ENCODE measurements at places on chromosomes 7 and 10.
A peak's percentile ranks its signal among the peaks of the same experiment; 100 is the strongest.

- DNase-seq = no peak
Observed at GRCh38 chr10:32937911-32938424, 20.1 kb downstream of the ITGB1 start.

DNA sequence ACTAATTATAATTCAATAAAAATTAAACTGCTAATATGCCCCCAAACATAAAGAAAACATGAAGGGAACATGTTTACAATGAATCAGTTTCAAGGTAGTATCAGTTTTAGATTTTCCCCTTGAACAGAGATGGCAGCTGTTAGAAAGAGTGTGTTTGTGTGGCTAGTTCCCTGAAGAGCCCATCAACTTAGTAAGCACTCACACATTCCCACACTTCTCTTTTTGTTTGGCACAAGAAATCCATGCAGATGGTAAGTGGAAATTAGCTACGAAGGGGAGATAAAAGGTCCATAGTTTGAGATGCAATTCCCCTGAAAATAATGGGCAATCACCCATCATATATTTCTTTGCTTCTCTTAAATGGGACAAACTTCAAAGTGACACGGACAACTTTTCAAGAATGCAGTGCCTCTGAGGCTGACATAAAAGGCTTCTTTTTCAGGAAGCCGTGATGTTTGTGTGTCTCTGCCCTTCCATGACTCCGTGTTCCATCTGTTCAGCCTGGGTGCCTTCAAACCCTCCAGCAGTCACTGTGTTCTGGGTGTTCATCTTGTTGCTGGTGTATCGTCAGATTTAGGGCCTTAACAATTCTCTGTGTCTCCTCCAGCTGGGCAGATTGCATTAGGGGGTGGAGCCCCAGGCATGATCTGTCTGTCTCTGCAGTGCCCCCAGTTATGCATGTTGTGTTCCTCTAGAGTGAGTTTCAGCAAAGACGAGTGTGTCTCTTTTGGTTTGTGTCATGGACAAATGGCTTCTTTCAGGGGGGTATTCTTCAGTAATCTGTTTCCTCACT is 259.5 kb upstream of the NPY start:
- DNase-seq = no peak

- no peak for DNase-seq
Observed at GRCh38 chr7:71710442-71710841, 578.5 kb downstream of the GALNT17 start.

- no peak for DNase-seq
Observed at GRCh38 chr7:134368851-134369544, 52.3 kb upstream of the SLC35B4 start.

GRCh38 chr10:55653531-55653930 is 707.5 kb downstream of the ZWINT start:
- DNase-seq = no peak

DNA sequence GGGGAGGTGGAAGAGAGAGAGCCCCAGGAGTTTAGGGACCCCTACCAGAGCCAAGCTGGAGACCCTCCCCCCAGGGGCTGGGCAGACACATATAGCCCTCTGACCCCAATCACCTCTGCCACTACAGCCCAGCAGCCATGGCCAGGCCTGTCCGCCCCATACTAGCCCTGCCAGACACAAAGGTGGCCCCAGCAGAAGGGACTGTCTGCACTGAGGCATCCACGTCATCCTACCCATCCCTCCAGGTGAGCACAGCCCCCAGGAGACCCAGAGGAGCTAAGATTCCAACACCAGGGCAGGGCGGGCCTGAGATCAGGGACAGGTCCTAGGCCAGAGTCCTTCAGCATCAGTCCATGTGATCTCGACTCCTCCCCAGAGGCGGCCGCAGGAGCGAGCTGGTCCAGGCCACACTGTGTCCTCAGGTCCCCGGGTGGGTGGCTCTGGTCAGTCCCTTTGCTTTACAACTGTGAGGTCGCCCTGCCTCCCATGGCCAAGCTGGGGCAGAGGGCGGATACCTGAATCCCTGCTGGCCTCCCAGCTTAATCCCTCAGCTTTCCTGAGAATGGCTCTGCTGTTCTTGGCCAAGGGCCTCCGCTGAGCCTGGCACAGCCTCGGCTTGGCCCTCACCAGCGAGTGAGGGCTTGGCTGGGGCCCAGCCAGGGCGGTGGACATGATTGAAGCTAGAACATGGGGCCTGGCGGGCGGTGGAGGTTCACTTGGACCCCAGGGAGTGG is 14.3 kb upstream of the ELN start:
- DNase-seq = no peak

DNA sequence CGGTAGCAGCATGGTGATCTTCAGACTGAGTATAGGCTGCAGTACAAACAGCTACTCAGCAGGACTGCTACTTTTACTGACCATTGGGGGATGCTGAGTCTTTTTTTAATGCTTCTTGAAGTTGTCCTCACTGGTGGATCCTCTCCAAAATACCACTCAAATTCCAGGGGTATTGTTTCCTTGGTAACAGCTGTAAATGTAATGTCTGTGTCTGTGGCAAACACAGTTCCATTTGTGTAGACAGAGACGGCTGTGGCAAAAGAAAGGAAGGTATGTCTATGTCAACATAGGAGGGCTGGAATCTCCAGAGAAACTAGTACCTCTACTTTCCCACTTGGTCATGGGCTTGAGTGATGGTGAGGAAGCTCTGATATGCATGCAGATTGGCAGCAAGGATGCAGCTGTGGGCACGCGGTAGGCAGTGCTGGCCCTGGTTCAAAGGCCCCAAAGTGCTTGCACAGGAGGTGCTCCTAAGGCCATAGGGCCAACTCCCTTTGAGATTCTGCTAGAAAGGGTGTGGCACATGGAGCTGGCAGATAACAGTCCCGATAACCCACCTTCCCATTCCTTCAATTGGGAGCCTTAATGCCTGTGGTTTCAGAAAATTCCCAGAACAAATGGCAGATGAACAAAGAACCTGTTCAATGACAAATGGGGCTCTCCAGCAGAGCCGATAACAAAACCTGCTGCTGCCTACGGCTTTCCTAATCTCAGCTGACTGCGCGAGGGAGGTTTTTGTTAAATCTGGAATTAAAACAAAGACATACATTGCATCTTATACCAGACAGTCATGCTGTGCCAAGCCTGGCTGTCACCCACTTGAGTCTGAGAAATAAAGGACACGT is 43.0 kb downstream of the PKD1L1 start:
- no peak for DNase-seq

- DNase-seq = no peak
Observed at GRCh38 chr10:130350996-130351395, 214.8 kb downstream of the GLRX3 start.

DNA sequence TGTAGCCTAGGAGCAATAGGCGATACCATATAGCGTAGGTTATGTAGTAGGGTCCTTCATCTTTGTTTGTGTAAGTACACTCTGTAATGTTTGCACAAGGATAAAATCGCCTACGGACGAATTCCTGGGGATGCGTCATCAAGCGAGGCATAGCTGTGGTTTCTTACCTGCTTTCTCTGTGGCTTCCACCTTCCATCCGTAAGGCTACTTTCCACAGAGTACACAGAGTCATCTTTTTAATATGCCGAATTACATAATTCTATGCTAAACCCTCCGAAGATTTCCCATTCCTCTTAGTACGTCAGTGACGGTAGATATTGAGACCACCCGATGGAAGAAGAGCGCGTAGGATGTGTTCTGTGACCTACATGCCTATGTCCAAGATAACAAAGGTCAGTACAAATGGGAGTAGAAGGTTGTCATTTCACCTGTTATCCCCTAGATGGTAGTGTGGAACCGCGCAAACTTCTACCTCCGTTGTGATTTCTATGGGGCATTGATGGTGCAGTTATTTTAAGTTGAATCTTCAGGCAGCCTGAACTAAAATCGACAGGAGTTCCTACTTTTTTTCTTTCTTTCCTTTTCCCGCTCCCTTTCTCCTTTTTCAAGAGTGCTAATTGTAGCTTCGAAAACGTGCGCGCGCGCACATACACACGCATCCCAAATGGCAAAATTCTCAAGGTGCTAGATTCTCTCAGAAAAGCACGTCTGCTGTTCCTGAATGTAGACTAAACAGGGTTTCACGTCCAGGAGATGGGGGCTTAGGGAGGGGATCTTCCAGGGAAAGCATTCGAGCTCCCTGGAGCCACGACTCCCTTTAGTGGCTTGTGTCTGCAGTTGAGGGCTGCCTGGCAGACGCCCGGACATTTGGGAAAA is 111.7 kb upstream of the MBL2 start:
- peak; percentile 55 for DNase-seq

- DNase-seq = no peak
Observed at GRCh38 chr7:100642534-100642907, 1.2 kb upstream of the TFR2 start.

DNA sequence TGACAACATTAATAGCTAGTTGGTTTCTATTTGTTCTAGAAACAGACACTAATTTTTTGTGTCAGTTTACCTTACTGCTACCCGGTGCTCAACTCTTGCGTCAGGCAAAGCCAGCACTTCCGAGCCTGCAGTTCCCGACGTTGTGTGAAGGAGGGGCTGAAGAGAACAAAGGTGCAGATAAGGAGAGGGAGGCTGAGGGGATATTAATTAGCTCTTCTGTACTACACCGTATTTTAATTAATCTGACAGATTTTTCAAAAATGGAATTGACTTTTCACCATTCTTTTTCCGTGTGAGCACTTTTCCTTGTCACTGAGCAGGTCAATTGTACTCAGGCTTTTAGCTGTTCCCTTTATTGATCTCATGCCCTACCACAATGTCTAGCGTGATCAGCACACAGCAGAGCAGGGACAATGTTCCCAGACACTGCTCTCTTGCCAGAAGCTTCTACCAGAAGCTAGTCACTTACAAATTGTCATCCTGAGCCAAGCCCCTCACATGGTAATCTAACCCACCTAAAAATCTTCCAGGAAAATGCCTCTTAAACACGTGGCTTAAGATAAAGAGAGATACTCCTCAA is 650.5 kb upstream of the MKI67 start:
- DNase-seq = no peak

DNA sequence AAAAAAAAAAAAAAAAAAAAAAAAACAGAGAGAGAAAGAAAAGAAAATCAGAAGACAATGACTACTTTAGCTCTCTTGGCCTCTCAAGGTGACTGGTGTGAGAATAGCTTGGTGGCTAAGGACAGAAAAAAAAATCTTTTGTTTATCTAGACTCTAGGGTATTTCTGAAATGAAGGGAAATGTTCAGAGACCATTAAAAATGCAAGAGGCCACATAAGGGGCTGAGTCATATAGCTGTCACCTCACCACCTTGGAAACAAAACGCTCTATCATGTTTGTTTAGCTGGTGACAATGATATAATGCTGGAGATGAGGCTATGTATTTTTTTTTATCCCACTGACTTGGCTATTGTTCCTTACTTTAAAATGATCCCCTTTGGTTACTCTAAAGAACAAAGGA is 287.0 kb upstream of the CDC14C start:
- no peak for DNase-seq

DNA sequence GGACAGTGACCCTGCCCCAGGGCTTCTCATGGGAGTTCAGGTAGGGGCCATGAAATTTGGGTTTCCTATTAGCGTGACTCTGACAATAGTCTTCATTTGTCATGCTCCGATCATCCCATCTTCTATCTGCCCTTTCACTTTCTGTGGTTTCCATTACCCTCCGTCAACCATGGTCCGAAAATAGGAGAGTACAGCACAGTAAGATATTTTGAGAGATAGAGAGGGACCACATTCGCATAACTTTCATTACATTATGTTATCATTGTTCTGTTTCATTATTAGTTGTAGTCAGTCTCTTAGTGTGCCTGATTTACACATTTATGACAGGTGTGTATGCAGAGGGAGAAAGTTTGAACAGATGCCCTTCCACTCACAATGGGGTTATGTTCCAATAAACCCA is 649.2 kb downstream of the SDK1 start:
- no peak for DNase-seq

GRCh38 chr7:135075716-135076115 is 72.2 kb upstream of the TMEM140 start:
- no peak for DNase-seq

- peak; percentile 16 for DNase-seq
Observed at GRCh38 chr7:119935418-119936025, 337.5 kb upstream of the KCND2 start.

- DNase-seq = no peak
Observed at GRCh38 chr10:29285624-29286051, 3.2 kb upstream of the LYZL1 start.
